ENCODE measurements at places on chromosomes 4 and X. TPM values are rescaled to one million over a fixed set of nuclear protein-coding genes. Genes with fewer than 3 reads are reported as not detected.

RTL5 gene
- total RNA-seq, result 0.29 TPM

PTPN13 gene
- total RNA-seq, result 0.66 TPM

OTUD6A gene
- not detected for total RNA-seq

SUV39H1 gene
- total RNA-seq, result 27.7 TPM

UGT2B28 gene
- not detected for total RNA-seq

CYTL1 gene
- not detected for total RNA-seq

USP17L22 gene
- total RNA-seq, result not detected

TEX13B gene
- not detected for total RNA-seq

ODAM gene
- not detected for total RNA-seq

GPM6B gene
- total RNA-seq, result not detected

SPATA4 gene
- not detected for total RNA-seq

MAGEA6 gene
- total RNA-seq, result not detected

RELL1 gene
- 21.4 TPM for total RNA-seq

MAGEE1 gene
- 1.8 TPM for total RNA-seq

CCDC158 gene
- not detected for total RNA-seq

GRCh38 chr4:160184884-160185283, 1082.0 kb downstream of the RAPGEF2 start:
- no peak for DNase-seq

DNA sequence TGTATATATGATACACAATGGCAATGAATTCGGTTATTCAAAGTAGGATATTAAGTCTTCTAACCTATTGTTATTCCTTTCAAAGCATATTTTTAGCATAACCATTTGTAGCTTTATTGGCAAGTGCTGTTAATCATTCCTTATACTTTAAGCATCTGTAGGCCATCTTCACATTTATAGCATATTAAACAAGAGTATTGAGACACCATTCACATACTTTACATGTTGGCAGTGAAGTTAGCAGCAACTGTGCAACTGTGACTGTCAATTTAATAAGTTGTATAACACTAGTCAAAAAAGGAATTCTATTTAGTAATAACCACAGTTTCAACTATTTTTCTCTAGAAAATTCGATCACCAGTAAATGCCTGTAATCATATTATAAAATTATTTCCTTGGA, 107.3 kb upstream of the MYOZ2 start:
- no peak for DNase-seq

- no peak for DNase-seq
Observed at GRCh38 chr4:64121803-64122202, 287.4 kb downstream of the TECRL start.

GRCh38 chr4:80271801-80272200, 5.3 kb downstream of the FGF5 start:
- DNase-seq, result no peak

GRCh38 chr4:158781963-158782362, 13.1 kb downstream of the FNIP2 start:
- no peak for DNase-seq

DNA sequence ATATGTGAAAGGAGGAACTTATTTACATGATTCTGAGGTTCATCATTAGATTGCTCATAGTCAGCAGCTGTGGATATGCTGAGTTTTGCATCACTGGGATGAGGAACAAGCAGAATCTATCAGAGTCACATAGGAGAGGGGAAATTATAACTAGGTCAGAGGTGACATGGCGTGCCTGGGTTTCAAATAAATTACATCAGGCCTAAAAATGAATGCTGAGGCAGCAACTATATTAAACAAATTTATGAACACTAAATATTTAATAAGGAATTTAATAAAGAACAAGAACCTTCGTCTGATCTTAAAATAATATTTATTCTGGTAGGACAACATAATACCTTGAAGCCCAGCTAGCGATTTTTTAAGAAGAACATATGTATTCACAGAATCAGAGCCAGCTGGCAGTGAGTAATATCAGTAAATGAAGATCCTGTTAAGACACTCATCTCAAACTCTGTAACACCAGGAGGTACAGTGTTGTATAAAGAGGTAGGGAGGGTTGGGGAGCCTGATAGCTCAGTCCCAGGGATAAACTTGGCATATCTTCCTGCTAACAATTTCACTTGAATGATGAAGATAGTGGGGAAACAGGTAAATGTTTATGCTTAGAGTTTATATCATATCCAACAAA, 60.9 kb upstream of the HS3ST1 start:
- no peak for DNase-seq

DNA sequence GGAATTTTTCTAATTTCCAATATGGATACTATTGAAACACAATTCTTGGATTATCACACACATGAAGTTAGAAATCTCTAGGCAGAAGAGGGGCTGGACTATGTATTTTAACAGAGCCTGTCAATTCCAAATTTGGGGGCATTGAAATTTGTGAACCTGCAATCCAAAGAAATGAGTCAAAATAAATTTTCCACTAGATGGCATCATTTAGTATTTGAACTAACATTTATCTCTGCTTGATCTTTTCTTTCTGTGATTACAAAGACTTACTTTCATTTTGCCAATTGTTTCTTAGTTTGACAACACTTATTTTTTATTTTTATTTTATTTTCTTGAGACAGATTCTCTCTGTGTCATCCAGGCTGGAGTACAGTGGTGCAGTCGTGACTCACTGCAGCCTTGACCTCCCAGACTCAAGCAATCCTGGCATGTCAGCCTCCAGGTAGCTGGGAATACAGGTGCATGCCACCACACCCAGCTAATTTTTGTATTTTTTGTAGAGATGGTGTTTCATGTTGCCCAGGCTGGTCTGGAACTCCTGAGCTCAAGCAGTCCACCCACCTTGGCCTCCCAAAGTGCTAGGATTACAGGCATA, 2.7 kb upstream of the PYURF start:
- no peak for DNase-seq

GRCh38 chr4:56863441-56864139, 42.1 kb upstream of the SPINK2 start:
- no peak for DNase-seq

DNA sequence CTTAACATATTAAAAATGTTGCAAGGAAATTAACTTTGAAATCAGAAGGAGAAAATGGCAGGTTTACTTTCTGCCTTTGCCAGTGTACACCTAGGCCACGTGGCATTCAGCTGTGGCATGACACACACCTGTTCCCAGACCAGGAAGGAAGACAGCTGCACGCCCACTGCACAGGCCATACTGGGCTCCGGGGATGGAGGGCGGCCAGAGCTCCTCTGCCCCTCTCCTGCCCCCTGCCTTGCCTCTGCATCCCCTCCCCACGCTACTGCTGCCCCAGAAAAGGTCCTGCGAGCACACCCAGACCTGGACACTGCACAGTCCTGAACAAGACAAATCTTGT, 68.4 kb downstream of the GATB start:
- no peak for DNase-seq

DNA sequence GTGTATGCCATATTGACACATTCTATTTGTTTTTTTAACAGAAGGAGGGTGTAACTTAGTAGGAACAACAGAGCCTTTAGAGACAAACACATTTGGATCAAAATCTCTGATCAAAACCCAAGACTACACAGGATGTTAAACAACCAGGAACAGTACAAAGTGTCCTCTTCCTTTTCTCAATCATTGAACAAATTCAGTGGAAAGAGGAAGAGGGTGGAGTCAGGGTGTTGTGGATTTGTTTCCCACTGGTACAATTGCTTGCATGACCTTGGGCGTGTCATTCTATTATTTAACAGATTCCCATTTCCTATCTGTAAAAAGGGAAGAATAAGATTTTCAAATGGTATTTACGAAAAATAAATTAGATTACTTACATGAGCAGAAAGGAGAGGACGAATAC, 1162.8 kb upstream of the PRKX start:
- DNase-seq, result no peak

DNA sequence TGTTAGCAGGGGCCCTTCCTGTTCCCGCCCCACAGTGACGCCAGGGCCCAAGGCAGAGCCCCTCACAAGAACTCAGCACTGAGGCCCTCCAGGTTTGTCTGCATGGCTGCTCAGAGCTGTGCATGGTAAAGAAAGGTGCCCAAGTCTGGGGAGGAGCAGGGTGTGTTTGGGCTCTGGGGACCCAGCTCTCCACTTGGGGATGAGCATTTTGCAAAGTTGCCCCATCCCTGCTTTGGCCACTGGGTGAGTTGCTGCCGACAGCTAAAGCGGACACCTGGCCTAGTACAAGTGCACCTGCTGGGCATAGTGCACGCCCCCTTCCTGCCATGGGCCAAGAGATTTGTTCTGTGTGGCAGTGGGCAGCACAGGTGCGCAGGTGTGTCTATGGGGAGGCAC, 2.0 kb upstream of the MXD4 start:
- DNase-seq, result no peak

GRCh38 chrX:15838017-15838416, 16.6 kb downstream of the AP1S2 start:
- DNase-seq, result no peak

GRCh38 chr4:2790583-2791517, 2.0 kb upstream of the SH3BP2 start:
- DNase-seq, result no peak

- DNase-seq, result no peak
Observed at GRCh38 chrX:144265641-144266040, 381.8 kb downstream of the UBE2NL start.

- no peak for DNase-seq
Observed at GRCh38 chr4:3670521-3671519, 95.4 kb upstream of the ADRA2C start.

GRCh38 chr4:148079961-148080360, 348.1 kb downstream of the ARHGAP10 start:
- no peak for DNase-seq

DNA sequence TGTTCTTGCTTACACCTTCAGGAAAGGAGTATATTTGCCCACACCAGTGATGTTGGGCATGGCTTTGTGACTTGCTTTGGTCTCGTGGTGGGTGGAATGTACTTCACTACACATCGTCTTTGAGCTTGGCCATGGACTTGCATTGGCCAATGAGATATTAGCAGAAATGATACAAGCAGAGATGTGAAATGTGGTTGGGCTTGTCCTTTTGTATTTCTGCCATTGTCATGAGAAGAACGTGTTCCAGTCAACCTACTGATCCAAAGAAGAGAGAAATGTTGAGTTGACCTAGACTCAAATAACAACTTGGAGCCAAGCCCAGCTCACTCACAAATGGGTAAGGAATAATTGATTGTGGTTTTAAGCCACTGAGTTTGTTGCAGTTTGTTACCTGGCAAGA, 138.4 kb upstream of the ARX start:
- DNase-seq, result no peak

DNA sequence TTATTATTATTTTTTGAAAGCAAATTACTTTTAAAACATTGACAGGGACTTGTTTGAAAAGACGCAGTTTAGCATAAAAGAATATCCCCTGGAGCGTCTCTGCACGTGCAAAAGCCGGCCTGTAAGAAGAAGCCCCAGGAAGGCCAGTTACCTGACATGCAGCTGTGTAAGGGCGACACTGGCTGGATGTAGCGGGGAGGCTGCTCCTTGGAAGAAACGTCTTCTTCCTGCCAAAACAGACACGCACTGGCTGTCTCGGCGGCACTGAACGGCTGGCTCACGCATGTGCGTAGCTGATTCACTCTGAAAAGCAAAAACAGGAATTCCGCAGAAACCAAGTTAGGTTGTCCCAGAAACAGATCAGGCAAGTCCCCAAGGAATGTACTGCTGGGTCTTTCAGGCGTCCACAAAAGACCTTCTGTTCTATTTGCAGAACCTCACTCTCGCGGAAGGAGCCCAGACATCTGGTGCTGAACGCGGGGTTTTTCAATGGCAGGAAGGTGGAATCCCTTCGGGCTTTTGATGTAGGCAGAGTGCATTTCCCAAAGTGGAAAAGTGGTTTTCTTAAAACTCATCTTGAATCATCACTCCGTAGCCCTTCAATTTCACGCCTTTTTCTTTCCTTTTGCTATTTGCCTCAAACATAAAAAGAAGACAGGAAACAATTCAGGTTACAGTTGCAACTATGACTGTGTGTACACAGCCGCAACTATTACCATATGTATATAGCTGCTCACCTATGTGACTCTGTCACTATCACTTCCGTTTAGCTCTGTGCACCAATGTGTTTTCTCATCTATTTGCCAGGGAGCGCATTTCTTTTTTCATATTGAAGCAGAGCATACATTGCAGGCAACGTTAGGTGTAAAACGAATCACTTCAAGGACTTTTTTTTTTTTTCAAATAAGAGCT, 38.1 kb upstream of the ARSH start:
- no peak for DNase-seq

GRCh38 chr4:6368096-6368495, 98.4 kb downstream of the WFS1 start:
- no peak for DNase-seq

- no peak for DNase-seq
Observed at GRCh38 chrX:129739578-129739977, 799 bp downstream of the XPNPEP2 start.

DNA sequence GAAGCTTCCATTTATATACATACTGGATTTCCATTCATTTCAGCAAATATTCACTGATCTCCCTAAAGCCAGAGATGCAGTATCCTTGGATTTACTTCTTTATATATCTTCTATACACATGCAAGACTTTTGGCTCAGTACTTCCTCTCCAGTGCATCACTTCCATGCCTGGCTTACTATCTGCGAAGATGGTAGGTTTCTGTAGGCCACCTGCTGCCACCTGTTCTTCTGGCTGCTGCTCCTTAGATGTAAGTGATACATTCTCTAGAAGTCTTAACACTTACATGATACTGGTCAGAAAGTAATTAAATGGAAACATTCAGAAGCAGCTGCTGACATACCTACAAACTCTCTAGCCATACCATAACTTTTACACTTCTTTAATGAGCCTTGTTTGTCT, 48.9 kb downstream of the TBC1D9 start:
- DNase-seq, result no peak

DNA sequence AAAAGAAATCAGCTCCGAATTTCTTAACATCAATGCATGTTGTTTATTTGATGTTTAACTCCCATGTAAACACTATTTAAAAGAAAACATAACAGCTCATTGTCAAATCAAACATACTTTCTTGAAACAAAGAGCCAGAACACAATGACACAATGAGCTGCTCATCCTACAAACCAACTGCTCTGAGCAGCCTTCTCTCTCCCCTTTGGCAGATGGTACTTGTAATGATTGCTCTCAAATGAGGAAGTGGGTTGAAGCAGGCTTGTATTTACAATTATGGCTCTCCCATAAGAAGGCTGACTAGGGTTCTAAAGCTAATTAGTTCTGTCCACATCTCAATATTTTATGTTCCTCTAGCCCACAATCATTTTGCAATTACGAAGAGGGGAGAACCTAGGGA, 637.8 kb upstream of the ADGRL3 start:
- no peak for DNase-seq

- no peak for DNase-seq
Observed at GRCh38 chrX:75155447-75155826, 646 bp downstream of the ABCB7 start.

GRCh38 chr4:74338792-74339333, 26.1 kb upstream of the EREG start:
- DNase-seq, result no peak

GRCh38 chr4:165398570-165398969, 19.8 kb downstream of the CPE start:
- DNase-seq, result no peak

- no peak for DNase-seq
Observed at GRCh38 chrX:124862301-124862700, 457.4 kb upstream of the TEX13C start.

- DNase-seq, result peak; percentile 24
Observed at GRCh38 chr4:26325191-26325590, 4.4 kb downstream of the RBPJ start.

- DNase-seq, result no peak
Observed at GRCh38 chr4:146029939-146030710, 91.5 kb upstream of the ZNF827 start.

- no peak for DNase-seq
Observed at GRCh38 chr4:170003071-170004070, 22.8 kb downstream of the MFAP3L start.

GRCh38 chr4:38769857-38770256, 12.9 kb downstream of the TLR10 start:
- no peak for DNase-seq
